Suprapubic skin (tissue), 4 donors: ENCODE measurements at places on chromosomes 1 and 21.

GRCh38 chr1:201190624-201191051 is at the start of gene IGFN1:
TSS of gene IGFN1 (plus strand) at chr1:201190824. CDS start at chr1:201193294, 2,470 bp downstream.
- no peak for DNase-seq

DNA sequence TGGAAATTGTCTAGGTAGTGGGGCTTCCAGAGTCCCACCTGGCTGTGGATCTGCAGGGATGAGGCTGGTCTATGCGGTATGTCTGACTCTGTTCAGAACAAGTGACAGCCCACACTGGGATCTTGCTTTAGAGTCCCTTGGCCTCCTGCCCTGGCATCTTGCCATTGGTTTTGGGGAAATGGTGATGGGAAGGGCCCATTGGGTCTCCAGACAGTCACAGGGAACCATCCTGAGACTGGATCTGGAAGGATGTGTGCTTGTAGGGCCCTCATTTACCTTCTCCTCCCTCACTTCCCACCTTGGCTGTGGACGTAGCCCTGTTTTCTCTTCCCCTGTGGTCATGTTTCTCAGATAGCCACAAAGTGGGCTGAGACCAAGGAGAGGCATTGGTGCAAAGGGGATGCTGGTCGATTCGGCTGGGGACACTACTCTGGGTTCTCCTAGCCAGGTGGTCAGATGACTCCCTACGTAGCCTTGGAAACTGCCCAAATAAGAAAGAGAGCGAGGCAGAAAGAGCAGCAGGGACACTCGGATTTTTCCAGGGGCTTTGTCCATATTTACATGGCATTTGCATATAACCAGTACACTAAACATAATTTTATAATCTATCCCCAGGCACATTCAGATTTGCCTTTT is 15.1 kb downstream of the SOX13 start:
- DNase-seq, result peak; percentile 84

- DNase-seq, result no peak
Observed at GRCh38 chr1:116123837-116124533, 12.8 kb downstream of the MAB21L3 start.

DNA sequence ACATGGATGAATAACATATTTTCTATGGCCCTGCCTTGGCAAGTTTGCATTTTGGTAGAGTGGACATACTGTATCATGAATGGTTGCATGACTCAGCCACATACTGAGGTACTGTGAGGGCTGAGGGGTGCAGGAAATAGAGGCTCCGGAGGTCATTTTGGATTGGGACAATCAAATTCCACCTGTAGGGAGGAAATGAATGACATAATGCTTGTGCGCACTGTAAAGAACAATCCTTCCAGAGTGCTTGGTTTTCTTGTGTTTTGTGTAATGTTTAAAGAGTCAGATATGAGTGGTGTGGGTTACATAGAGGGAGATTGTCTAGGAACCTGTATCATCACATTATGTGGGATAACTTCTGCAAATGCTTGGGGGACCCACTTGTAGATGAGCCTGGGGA is 329.9 kb upstream of the PROX1 start:
- no peak for DNase-seq

- no peak for DNase-seq
Observed at GRCh38 chr1:240424740-240425464, 187.1 kb downstream of the GREM2 start.

DNA sequence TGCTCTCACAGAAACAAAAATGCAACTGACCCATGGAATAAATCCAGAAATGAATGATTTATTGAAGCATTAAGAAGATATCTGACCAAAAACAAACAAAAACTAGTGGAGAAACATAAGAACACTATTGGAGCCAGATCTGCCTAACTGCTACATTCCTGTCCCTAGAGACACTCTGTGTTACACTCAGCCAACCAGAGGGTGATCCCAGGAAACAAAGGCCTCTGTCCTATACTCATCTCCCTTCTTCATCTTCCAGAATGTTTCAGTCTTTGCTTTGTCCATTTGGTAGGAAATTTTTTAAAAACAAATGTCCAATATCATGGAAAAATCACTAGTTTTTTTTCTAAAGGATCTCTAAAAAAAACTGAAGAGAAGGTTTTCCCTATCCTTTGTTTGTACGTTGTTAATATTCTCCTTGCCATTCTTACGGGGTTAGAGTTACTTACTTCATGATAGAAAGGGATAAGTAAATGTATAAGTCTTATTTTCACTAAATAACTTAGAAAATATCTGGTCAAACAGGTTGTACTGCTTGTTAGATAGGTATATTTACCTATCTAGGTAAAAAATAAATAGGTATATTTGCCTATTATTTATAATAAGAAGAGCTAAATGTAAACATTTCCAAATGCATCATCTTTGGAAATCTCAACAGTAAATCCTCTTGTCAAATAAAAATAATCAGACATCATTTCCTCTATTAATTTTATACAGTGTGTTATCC is 59.1 kb downstream of the NME7 start:
- no peak for DNase-seq

- no peak for DNase-seq
Observed at GRCh38 chr1:63405021-63405420, 37.6 kb downstream of the ALG6 start.

DNA sequence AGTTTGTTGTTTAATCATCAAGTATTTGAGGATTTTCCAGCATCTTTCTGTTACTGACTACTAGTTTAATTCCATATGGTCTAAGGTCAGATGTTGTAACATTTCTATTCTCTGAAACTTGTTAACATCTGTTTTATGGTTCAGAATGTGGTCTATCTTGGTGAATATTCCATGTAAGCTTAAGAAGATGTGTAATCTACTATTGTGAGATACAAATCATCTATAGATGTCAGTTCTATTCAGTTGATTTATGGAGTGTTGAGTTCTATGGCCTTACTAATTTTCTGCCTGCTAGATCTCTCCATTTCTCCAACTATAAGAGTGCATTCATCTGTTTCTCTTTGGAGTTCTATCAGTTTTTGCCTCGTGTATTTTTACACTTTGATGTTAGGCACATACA is 31.5 kb downstream of the WARS2 start:
- DNase-seq, result no peak

DNA sequence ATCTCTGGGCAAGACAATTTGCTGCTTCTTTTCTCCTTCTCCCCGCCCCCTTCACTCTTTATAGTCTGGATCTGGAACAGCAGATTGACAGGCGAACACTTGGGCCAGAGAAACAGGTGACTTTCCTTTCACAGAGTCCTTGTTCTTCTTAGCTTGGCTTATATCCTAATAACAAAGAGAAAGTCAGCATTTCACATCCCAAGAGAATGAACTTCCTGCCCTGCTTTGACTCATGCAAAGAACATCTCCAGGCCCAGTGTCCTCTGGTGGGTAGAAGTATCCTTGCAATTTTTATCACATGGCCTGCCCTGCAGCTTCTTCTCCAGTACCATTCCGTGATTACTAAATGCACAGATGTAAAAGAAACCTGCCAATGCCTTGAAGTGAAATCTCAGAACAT is 764.4 kb downstream of the ADGRL2 start:
- no peak for DNase-seq

GRCh38 chr1:51297401-51298321 is 32.7 kb downstream of the TTC39A start:
- DNase-seq, result no peak

DNA sequence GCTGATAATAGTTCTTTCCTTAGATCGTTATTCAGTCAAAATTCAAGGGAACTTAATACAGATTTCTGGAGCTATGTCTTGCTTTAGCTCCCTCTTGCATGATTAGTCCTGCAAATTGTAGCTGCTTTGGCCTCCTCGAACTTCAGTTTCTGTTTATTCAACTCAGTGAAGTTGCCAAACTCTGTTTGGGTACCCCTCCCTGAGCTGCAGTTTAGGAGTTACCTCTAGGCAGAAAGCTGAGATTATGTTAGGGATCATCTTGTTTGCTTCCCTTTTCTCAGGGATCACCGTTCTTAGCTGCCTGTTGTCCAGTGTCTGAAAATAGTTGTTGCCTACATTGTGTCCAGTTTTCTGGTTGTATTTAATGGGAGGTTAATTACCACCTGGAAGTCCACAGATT is 43.5 kb downstream of the SNX27 start:
- no peak for DNase-seq

DNA sequence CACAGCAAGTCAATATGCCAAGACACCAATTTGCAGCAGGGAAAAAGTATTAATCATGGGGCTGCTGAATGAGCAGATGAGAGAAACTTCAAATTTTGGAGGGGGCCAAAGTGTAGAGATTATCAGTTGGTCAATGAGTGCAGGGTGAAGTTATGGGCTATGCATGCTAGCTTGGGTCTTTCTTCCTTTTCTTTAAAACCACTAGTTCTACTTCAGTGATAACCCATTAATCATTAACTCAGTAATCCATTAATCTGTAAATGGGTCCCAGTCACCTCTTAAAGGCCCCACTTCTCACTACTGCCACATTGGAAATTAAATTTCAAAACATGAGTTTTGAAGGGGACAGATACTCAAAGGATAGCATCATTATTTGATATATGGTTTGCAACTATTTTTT is 688.6 kb upstream of the ADGRL4 start:
- DNase-seq, result no peak

DNA sequence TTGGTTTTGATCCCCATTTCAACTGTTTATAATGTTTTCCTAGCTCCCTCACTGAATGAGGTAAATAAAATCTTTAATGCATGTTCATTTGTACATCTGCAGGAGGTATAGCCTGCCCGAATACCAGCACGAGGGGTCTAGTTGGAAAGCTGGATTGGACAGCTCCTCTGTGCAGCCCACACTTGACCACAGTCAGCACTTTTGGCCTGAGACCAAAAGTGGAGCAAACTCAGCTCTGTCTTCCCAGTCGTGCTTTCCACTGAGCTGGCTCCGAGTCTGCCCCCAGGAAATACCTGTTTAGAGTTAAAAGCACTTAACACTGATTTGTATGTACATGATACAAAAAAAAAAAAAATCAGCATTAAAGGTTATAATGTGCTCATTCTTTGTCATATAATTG is 224.4 kb downstream of the DSCAM start:
- DNase-seq, result no peak

GRCh38 chr1:2789164-2789985 is 12.1 kb downstream of the TTC34 start:
- DNase-seq, result peak; percentile 50

- DNase-seq, result no peak
Observed at GRCh38 chr1:43441166-43441893, 12.4 kb downstream of the HYI start.

- DNase-seq, result no peak
Observed at GRCh38 chr1:174165471-174166137, 6.3 kb downstream of the RABGAP1L start.

- no peak for DNase-seq
Observed at GRCh38 chr1:74470251-74470650, 42.2 kb downstream of the LRRC53 start.

DNA sequence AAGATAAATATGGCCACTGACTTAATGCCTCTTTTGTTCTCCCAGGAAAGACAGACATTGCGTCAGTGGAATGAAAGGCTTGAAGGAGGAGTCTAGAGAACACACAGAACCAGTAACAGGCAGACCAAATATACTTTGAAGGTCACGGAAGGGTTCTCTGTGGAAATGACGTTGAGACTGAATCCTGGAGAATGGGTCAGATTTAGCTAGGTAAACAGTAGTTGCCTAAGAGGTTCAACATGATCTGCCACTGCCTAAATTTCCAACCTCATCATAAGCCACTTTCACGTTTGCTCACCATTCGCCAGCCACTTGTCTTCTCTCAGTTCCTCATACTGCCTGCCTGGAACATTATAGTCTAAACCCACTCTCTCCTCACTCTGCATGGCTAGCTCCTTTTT is 20.5 kb downstream of the PLA2G4A start:
- no peak for DNase-seq

GRCh38 chr1:151720974-151721787 is at the start of gene RIIAD1:
TSS of gene RIIAD1 (plus strand) at chr1:151721522. CDS start at chr1:151721537, 15 bp downstream.
- no peak for DNase-seq

DNA sequence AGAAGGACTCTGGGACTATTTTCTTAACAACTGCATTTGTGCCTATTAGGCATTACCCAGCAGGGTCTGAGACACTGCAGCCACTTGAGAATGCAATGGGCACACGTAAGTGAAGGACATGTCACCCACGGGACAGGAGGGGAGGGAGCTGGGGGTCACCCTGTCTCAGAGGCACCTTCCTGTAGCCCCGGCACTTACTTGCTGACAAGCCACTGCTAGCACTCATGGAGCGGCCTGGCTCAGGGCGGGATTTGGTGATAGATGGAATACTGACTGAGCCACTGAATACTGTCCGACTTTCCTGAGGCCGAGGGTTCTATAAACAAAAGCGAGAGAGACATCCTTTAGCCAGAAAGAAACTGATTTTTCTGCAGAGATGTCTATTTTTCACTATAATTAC is 64.7 kb downstream of the COQ8A start:
- no peak for DNase-seq

- DNase-seq, result no peak
Observed at GRCh38 chr1:211033921-211034525, 99.9 kb downstream of the KCNH1 start.

DNA sequence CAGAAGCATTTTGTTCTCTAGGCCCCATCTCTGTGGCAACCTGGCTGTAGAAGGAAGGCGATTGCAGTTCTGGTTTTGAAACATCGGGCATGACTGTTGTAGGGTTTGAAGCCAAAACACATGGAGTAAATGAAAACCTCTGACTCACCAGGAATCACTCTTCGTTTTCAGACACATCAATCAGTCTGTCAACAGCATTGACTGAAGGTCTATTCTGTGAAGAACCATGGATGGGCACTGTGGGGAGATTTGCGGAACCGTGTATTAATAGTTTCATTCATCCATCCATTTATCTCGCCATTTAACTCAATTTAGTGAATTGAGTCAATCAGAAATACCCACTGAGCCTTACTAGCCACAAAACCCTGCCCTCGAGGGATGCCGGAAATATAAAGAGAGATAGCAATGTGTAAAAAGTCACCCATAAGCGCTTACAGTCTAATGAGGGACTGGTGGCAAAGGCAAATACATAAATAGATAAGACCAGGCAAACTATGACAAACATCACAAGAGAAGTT is 364.6 kb upstream of the PROX1 start:
- DNase-seq, result no peak

- peak; percentile 40 for DNase-seq
Observed at GRCh38 chr1:235025422-235025984, 103.1 kb downstream of the TOMM20 start.

DNA sequence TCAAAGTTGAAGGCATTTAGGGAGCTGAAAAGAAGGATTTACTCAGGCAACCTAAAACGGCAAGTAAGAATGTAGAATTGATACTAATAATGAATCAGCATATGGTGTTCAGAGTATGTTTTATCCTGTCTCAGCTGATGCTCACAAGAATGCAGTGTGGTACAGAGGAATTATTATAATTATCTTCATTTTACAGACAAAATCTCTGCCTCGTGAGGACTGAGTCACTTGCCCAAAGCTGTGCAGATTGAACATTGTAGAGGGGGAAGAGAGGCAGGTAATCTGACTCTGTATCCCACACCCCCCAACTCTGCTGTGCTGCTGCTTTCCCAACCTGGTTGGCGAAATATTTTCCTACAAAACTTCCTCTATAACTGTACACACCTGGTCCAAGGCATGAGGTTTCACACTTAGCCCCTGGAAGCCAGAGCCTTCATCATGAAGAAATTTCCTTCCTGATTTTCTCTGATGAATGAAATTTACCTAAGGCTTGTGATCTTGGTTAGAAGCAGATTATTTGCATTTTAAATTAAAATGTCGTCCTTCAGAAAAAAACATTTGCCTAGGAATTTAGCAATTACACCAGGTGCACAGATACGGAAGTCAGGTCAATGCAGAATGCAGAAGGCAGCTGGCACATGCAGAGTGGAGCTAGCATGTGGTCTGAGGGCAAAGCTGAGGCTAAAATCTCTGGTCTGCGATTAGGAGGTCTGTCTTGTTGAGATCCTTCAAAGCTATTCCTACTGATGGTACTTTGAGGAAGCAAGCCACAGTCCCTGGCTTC is 52.8 kb downstream of the DPT start:
- no peak for DNase-seq

GRCh38 chr21:46226920-46227599 is 1.5 kb downstream of the LSS start:
- peak; percentile 60 for DNase-seq
